Activated naive CD8-positive, alpha-beta T cell treated with anti-CD3 and anti-CD28 coated beads, Interleukin-2, amount 10 ng/mL, durations not matched to agents 7 days and 5 days (primary cell): ENCODE measurements at places on chromosomes 2 and 18. TPM values are rescaled to one million over a fixed set of nuclear protein-coding genes. Genes with fewer than 3 reads are reported as not detected.

DNA sequence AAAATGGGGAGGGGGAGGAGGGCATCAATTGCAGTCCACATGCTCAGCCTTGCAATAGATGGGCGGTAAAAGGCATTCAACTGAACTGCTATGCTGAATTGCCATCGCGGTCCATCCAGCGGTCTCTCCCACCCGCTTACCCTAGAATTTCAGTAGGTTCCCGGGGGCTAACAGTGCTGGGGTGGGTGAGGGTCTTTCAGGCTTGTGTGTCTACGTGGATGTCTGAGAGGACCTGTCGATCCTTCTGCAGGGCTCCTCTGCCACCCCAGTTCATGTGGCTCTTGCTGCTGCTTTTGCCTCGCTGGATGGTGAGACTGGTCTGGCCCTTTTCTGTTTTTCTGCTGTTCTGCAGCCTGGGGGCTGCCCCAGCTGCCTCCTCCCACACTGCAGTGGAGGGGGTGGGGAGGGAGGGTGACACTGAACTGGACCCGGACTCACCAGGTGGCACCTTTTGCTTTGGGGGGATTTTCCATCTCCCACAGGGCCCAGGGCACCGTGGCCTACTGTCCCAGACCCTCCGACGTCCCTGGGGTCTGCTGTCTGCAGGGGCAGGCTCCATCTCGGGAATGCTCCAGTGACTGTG lies 14.1 kb downstream of the ACKR3 start:
- H3K27ac ChIP-seq: no peak overlapping the region
- no peaks in the 10 kb centered on the region for H3K4me1 ChIP-seq
- no peak for DNase-seq
- no peaks in the 10 kb centered on the region for H3K27me3 ChIP-seq
- peaks cover 5% of the 10 kb centered on the region for H3K36me3 ChIP-seq
- H3K4me3 ChIP-seq: no peak overlapping the region

- no peaks in the 10 kb centered on the region for H3K27me3 ChIP-seq
- DNase-seq: no peak
- H3K4me3 ChIP-seq: no peak overlapping the region
- H3K36me3 ChIP-seq: no peaks in the 10 kb centered on the region
- H3K4me1 ChIP-seq: no peaks in the 10 kb centered on the region
Measured at GRCh38 chr2:168974428-168974827, 56.7 kb downstream of the ABCB11 start.

DNA sequence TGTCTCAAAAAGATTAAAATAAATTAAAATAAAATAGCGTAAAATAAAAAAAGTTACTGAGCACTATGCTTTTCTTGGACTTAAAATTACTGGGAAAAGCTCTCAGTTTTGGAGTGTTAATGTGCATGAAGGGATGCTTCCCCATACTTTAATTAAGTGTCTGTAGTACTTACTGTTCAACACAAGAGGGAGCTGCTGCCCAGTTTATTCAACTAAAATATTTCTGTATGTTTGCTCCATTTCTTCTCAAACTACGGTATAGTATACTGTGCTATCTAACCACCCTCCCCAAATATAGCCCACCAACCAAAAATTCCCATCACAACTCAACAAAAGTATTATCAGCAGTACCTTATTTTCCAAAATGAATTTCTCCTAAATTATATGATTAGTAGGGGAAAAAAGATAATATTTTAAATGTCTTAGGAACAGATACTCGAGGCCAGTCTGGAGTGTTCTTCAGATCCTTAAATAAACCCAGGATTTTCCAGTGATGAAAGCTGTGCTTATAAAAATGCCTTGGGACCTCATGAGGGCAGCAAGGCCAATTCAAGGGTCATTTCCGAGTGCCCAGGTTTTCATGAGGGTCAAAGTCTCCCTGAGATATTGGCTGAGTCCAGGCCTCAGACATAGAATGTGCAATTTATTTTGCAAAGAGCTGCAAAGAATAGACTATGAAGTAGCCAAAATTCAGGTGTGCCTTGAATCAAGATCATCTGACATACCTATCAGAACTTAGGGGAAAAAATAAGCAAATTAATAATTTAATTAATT lies 64.1 kb downstream of the CHRNA1 start:
- H3K4me1 ChIP-seq: peaks cover 8% of the 10 kb centered on the region
- DNase-seq: no peak
- H3K27ac ChIP-seq: no peak overlapping the region
- H3K36me3 ChIP-seq: no peaks in the 10 kb centered on the region
- peaks cover 26% of the 10 kb centered on the region for H3K27me3 ChIP-seq

- H3K36me3 ChIP-seq: no peaks in the 10 kb centered on the region
- no peak overlapping the region for H3K4me3 ChIP-seq
- H3K27ac ChIP-seq: no peak overlapping the region
- DNase-seq: no peak
- peaks cover 14% of the 10 kb centered on the region for H3K27me3 ChIP-seq
Measured at GRCh38 chr18:62621546-62621945, 93.8 kb upstream of the PHLPP1 start.

DNA sequence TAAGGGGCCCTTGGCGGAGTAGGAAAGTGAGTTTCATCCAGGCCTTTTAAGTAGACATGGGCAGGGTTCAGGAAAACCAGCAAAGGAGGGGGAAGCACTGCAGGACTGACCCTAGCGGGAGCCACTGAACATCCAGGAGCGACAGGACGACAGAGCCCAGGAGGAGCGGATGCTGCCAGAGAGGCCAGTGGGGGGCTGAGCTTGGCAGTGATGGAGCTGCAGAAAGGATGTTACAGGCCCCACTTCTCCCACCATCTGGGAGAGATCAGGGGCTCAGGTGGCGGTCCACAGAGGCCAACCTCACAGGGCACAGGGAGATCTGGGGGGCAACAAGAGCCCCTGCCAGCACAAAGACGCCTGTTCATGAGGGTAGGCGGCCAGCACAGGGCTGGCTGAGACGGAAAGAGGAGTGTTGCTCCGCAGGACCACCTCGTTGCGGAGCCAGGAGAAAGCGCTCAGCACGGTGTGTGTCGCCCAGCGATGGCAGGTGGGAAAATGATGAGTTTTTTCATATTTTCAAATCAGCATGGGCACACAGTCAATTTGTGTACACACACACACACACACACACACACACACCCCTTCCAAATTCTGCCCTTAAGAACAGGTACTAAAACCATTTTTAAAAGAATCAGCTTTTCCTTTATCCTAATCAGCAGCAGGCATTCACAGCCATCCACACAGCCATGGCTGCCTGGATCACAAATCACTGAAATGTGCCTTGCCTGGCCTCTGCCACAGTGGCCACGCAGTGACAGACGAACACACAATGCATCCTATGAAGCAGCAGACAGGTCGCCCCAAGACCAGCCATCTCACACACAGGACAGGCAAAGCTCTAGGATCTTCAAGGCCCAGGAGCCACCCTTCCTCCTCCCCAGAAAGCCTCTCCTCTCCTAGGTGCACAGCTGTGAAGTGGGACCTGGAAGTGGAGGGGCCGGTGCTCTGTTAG lies 63.2 kb downstream of the NDUFA10 start:
- H3K27me3 ChIP-seq: no peaks in the 10 kb centered on the region
- peaks cover 4% of the 10 kb centered on the region for H3K4me1 ChIP-seq
- H3K27ac ChIP-seq: no peak overlapping the region
- DNase-seq: no peak
- peaks cover 2% of the 10 kb centered on the region for H3K36me3 ChIP-seq
- H3K4me3 ChIP-seq: no peak overlapping the region

DNA sequence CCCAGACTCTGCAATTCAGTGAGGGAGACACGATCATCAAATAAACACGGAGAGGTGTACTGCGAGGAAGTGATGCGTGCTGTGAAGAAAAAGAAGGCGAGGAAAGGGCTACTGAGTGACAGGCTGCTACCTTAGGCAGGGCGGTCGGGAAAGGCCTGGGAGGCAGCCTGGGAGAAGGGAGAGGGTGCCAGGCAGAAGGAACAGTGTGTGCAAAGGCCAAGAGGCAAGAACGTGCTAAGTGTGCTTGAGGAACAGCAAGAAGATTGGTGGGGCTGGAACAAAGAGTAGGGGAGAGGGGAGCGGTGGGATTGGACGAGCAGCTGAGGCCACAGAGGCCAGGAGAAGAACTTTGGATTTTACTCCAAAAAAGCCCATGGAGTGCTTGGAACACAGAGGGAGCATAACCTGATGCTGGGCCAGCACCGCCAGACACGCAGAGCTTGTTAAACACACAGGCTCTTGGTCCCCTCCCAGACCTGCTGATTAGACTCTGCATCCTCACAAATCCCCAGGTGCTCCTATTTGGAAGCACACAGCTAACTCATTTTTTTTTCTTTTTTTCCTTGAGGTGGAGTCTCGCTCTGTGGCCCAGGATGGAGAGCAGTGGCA lies 30.4 kb downstream of the SERTAD2 start:
- no peak overlapping the region for H3K4me3 ChIP-seq
- DNase-seq: peak; percentile 18
- H3K27ac ChIP-seq: no peak overlapping the region
- H3K27me3 ChIP-seq: peaks cover 9% of the 10 kb centered on the region

DNA sequence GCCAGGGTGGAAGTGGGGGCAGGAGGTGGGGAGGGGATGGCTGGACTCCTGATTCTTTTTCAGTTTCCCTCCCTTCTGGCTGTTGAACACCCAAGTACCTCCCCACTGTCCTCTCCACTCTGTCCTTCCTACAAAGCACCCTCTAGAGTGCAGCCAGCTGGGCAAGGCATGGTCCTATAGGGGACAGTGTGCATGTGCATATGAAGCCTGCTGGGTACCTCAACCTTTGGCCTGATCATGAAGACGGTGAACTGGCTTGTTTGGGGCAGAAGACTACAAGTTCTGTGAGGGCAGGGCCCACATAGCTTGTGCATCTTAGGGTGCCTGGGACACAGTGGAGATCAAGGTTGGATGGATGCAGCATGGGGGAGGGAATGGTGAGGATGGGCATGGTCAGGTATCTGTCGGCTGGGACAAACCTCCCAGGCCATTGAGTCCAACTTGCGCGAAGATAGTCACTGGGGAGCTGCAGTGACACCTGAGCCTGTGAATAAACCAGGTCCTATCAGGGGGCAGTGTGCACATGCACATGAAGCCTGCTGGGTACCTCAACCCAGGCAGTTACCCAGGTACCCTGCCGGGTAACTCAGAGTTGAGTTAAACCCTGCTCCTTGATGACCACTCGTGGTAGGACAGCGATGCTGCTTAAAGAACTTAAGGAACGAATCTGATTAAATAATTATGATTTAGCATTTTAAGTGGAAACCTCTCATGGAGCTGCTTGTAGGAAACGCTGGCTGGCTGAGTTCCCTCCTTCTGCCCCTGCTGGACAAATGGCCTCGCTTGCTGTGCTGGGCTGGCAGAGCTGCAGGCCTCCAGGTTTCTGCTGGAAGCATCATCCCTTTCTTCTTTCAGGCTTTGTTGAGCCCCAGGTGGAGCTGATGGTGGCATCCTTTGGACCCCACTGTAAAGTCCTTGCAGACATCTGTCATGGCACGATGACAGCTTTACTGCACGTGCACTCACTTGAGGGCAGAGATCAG lies 84.0 kb downstream of the POLR1A start:
- H3K27me3 ChIP-seq: no peaks in the 10 kb centered on the region
- peaks cover 7% of the 10 kb centered on the region for H3K4me1 ChIP-seq
- H3K36me3 ChIP-seq: peaks cover 17% of the 10 kb centered on the region
- peak overlapping the region; percentile 21 for H3K27ac ChIP-seq
- no peak overlapping the region for H3K4me3 ChIP-seq

- H3K27me3 ChIP-seq: no peaks in the 10 kb centered on the region
- H3K27ac ChIP-seq: no peak overlapping the region
- H3K4me1 ChIP-seq: no peaks in the 10 kb centered on the region
- no peak overlapping the region for H3K4me3 ChIP-seq
- no peak for DNase-seq
- no peaks in the 10 kb centered on the region for H3K36me3 ChIP-seq
Measured at GRCh38 chr2:150538651-150539201, 51.3 kb upstream of the RND3 start.

DNA sequence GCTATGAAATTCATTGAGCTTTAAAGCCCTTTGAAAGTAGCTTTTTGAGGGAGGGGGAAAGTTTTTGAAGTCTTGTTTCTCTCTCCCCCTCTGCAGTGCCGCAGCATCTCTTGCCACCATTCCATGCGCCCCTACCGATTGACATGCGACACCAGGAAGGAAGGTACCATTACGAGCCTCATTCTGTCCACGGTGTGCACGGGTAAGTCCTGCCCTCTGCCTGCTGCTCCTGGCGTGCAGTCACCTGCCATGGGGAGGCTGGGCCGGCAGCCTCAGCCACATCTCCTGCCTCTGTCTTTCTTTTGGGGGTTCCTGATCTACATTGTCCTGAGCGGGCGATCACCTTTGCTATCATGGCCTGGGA lies 191.6 kb downstream of the GLI2 start:
- no peaks in the 10 kb centered on the region for H3K4me1 ChIP-seq
- H3K27me3 ChIP-seq: no peaks in the 10 kb centered on the region
- H3K4me3 ChIP-seq: no peak overlapping the region
- H3K27ac ChIP-seq: no peak overlapping the region

DNA sequence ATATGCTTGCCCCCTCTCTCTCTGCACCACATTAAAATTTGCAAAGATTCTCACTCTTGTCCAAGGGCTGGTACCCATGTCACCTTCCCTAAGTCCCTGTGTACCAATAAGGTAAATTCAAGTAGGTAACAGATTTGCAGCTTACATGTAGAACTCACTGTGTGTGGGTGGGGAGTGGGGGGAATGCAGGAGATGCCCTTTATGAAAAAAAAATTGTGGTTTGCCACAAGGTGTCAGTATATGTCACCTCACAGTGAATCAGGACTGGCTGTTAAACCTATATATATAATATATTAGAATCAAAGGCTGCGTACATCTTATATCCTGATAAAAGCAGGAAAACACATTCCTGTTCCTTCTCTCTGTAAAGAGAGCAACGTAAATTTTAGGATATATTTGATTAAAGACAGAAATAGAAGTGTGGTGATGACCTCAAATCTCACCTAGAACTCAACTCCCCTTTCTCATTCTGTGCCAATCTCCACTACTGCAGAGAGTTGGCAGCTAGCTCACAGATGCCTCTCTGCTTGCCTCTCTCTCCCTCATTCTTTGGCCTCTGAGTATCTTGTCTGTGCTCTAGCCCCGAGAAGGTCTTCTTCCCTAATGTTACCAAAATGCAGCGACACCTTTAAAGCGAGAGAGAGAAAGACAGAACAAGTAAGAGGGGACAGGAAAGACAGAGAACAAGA lies 536 bp downstream of the XDH start:
- DNase-seq: no peak
- H3K27me3 ChIP-seq: peaks cover 25% of the 10 kb centered on the region
- H3K4me3 ChIP-seq: no peak overlapping the region
- peaks cover 4% of the 10 kb centered on the region for H3K4me1 ChIP-seq
- no peak overlapping the region for H3K27ac ChIP-seq
- no peaks in the 10 kb centered on the region for H3K36me3 ChIP-seq

- no peak overlapping the region for H3K4me3 ChIP-seq
- no peaks in the 10 kb centered on the region for H3K4me1 ChIP-seq
- peaks cover 4% of the 10 kb centered on the region for H3K27me3 ChIP-seq
- no peak for DNase-seq
- no peaks in the 10 kb centered on the region for H3K36me3 ChIP-seq
Measured at GRCh38 chr2:142874293-142874814, 3.1 kb upstream of the KYNU start.

- no peak overlapping the region for H3K27ac ChIP-seq
- H3K4me1 ChIP-seq: no peaks in the 10 kb centered on the region
- H3K36me3 ChIP-seq: no peaks in the 10 kb centered on the region
- H3K27me3 ChIP-seq: peaks cover 5% of the 10 kb centered on the region
- H3K4me3 ChIP-seq: no peak overlapping the region
- DNase-seq: no peak
Measured at GRCh38 chr2:144890828-144891227, 370.9 kb upstream of the ZEB2 start.

Gene ZNF892
- 4.4 TPM for total RNA-seq

Gene CHRNG
- not detected for total RNA-seq

Gene SNTG2
- 2.9 TPM for total RNA-seq

Gene PARD6G
- 0.47 TPM for total RNA-seq

Gene SPATA3
- total RNA-seq: not detected

Gene TUBA3E
- not detected for total RNA-seq

Gene CCDC74B
- 1.2 TPM for total RNA-seq

Gene ANKRD62
- total RNA-seq: not detected

Gene LRRTM4
- total RNA-seq: not detected
